ENCODE measurements at places on chromosomes 4 and X.

DNA sequence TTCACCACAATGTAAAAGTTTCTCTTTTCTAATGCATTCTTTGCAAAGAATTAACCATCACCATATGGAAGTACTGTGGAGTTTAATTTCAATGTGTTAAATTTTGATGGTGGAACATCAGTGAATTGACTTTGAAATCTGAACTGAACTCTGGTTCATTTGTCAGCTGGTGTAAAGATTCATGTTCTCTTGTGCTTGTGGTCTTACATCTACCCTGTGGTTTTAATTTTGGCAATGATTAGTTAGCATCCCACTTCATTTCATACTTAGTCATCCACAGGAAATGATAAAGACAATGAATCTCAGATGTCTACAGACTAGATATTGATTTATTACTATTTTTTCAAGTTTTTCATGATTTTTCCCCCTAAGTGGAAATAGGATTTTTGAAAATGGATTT is 77.8 kb downstream of the GRID2 start:
- no peak for DNase-seq

DNA sequence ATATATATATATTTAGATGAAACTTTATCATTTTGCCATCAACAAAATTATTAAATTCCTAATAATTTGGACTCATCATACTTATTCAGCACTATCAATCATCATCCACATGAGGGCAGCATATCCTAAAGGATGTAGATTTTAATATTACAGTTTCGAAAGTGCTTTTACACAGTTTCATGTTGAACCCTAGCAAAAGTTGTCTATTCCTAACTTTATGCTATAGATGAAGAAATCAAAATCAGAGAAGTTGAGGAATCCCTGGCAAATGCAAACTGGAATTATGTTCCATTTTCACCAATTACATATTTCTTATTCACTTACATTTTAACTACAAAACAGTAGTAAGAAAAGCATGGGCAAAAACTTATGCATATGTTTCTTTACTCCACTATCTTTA is 36.6 kb upstream of the UGT2A1 start:
- DNase-seq: no peak

DNA sequence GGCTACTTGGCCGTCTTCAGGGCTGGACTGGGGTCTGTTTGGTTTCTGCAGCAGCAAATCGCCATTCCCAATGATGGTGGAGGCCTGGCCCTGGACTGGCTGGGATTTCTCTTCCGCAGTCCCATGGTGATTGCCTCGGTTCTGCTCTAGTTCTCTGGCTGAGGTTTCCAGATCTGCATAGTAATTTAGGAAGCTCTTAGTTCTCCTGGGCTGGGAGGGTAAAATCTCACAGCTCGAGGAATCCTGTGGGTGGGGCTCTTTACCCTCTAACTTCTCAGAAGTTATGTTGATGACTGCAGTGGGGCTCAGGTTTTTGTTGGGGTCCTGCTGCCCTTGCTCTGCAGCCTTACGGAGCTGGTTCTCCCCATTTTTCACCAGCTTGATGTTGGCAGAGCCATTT is 200.6 kb downstream of the APBB2 start:
- no peak for DNase-seq

DNA sequence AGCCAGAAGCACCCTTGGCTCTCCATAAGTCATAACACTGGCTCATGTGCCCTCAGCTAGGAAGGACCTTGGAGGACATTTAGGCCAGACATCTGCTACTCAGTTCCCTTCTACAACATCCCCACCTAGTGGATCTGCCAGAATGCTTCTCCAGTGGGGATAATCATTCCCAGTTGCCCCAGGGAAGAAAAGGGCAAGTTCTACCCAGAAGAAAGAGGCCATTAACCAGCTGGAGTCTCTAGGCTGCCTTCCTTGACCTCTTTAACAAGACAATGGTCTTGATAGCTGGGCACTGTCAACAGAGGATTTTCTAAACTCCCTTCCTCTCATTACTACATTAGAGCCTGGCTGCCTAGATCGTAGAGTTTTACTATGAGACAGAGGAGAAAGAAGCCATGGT is 42.0 kb downstream of the LGI2 start:
- DNase-seq: no peak

DNA sequence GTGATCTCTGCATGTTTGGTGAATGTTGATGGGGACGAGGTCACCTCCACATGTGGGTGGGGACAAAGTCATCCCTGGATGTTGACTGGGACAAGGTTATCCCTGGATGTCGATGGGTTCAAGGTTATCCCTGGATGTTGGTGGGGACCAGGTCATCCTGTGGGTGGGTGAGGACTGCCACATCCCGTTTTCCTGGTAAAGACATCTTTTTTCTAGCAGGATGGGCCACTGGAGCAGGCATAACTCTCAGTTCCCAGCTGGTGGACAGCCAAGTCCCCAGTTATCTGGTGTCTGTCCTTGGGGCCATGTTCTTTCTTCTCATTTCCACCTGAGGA is 28.3 kb upstream of the PLCXD1 start:
- no peak for DNase-seq

DNA sequence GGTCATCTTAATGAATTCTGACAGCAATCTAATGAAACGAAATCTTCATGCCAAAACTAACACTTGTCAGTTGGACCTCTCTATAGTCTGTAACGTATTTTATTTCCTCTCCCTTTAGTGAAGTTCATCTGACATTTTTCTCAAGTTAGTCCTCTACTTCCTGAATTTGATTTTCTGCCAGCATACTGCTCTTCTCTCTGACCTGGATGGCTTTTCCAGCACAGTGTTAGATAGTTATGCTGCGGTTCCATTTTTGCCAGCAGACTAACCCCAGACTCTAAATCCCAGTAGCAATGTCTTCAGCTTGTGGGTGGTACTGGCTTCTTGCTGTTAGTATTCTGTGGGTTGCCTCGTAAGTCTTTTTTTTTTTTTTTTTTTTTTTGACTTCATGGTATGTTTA is 146.7 kb upstream of the VEGFC start:
- no peak for DNase-seq

DNA sequence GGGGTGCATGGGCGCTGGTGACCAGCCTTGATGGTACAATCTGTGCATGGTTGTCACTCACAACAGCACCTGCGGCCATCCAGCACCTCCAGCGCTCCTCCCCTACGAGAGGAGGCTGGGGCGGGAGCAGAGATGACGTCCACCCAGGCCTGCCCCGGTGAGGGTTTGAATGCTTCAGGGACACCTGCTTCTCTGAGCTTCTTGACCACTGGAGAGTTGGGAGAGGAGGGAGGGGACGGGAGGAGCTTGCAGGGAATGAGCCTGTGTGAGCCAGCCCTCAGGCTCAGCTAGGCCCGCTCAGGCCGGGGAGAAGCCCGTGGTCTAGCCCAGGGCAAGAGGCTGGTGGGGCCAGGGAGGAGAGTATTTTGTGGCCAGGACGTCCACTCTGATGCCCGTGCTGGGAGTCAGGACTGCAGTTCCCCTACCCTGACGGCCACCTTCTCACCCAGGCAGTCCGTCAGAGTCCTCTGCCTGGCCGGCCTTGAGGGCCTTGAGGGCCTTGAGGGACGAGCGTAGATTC is 59.2 kb downstream of the CPZ start:
- DNase-seq: no peak

GRCh38 chr4:184949020-184949419 is 69.3 kb upstream of the HELT start:
- DNase-seq: no peak

DNA sequence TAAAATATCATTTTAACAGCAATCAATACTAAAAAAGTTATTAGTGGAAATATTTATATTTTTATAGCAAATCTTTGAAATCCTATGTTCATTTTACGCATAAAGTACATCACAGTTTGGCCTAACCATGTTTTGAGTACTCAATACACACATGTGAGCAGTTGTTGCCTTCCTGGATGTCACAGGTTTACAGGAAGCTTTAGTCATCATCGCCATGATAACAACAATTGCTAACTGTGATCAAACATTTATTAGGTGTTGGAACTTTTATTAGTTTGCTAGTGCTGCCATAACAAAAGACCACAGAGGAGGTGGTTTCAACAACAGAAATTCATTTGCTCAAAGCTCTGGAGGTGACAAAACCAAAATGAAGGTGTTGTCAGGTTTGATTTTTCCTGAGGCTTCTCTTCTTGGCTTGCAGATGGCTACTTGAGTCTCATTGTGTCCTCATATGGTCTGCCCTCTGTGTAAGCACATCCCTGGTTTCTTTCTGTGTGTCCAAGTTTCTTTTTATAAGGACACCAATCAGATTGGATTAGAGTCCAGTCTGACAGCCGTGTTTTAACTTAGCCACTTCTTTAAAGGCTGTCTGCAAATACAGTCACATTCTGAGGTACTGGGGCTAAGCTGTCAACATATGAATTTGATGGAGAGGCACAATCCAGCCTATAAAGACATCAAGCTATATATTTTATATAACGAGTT is 43.1 kb upstream of the BOD1L1 start:
- no peak for DNase-seq

GRCh38 chr4:166838975-166839614 is 395.2 kb downstream of the SPOCK3 start:
- DNase-seq: no peak

DNA sequence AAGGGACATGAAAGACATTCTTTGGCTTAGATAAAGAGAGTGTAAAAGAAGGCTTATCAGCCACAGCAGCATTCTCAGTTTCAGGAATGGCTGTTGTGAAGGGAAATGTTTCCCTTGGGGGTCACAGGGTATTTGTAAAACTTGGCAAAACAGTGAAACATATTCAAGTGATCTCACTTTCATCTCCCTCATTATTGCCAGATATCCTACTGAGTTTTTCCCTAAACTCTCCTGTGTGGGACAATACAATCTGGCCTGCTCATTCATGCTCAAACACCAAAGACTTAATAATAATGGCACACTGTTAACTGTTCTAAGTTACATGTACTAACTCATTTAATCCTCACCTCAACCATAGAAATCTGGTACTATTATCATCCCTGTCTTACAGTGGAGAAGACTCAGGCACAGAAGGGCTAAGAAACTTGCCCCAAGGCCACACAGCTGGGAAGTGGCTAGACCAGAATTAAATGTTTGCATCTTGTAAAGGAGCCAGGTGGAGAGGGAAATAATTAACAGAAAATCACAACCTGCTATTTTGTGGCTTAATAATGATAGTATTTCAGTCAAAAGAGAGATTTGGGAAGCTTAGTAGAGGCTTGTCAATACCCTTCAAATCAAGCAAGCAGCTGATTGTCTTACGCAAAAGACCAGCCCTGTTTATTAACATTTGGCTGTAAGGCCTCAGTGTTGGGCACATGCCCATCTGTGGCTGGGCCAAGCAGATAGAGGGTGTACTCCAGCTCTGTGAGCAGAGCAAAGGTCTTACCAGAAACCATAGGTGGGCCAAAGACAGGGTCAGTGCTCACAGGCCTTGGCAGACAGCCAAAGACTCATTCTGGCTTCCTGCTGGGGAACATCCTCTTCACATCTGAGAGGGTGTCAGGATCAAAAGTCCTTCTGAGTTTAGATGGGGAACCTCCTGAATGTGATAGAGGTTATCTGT is 17.3 kb downstream of the SMPX start:
- DNase-seq: no peak

- DNase-seq: no peak
Observed at GRCh38 chr4:70954032-70954431, 39.4 kb upstream of the DCK start.

DNA sequence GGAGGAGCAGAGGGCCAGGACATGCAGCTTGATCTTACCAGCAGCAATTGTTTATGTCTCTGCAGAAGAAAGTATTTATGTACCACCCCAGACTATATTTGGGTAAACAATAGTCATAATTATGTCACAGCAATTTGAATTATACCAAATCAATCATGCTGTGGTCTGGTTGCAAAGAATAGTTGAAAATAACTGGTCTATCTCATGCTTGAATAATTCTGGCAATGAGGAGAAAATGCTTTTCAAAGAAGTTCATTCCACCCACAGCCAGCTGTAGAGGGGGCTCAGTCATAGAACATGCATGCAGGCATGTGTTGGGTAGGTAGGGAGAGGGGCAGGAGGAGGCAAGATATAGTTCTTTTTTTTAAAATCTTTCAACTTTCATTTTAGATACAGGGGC is 399.2 kb downstream of the IL15 start:
- DNase-seq: no peak

DNA sequence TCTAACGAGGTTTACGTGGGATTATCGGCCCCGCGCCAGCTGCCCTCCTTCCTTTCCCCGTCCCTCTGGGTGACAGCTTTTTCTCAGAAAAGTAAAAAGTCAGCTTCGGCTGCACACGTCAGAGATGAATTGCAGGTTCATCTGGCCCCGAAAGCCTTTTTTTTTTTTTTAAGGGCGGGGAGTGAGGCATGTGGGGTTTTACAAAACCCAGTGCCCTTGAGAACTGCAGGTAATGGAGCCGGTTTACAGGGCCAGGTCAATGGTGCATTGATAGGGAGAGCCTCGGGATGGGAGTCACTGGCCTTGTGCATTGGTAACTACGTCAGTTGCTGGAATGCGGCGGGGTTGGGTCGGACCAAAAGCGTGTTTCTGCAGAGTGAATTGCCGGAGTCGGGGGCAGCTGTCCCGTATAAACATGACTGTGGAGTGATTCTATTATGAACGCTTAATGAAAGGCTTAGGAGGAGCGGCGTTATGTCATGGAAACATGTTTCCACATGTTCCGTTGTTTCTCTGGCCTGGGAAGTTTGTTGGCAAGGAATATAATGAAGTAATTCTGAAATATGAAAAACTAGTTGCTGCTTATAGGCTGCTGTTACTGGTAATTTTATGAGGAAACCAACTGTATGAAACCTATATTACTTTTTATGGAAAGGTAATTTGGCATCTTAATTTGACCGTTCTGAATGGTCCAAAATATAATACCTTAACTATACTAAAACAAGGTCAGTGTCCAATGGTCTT is 1.1 kb downstream of the HSPA4L start:
- no peak for DNase-seq

- DNase-seq: no peak
Observed at GRCh38 chrX:29746326-29746725, 469.0 kb upstream of the MAGEB2 start.

GRCh38 chr4:170666909-170667308 is 577.2 kb upstream of the AADAT start:
- DNase-seq: no peak

GRCh38 chr4:171376724-171377123 is 436.5 kb upstream of the GALNTL6 start:
- no peak for DNase-seq

DNA sequence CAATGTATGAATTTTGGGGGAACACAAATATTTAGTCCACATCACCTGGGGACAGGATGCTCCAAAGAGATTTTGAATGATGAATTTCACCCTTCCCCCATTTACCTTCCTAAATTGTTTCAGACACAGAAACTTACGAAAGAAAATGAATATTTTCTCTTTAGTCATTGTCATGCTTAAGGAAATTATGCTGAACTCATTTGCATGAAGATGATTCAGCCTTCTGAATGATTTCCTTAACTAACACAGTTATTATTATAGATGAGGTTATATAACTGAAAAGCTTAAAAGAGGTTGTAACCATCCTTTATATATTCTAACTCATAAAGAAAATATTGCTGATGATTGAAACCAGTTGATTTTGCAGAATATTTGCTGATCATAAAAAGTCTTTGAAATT is 61.1 kb downstream of the KCNIP4 start:
- DNase-seq: no peak

Measured in activated CD8-positive, alpha-beta memory T cell treated with anti-CD3 and anti-CD28 coated beads for 1 hour (primary cell).